ENCODE measurements at places on chromosomes 7 and 10.

DNA sequence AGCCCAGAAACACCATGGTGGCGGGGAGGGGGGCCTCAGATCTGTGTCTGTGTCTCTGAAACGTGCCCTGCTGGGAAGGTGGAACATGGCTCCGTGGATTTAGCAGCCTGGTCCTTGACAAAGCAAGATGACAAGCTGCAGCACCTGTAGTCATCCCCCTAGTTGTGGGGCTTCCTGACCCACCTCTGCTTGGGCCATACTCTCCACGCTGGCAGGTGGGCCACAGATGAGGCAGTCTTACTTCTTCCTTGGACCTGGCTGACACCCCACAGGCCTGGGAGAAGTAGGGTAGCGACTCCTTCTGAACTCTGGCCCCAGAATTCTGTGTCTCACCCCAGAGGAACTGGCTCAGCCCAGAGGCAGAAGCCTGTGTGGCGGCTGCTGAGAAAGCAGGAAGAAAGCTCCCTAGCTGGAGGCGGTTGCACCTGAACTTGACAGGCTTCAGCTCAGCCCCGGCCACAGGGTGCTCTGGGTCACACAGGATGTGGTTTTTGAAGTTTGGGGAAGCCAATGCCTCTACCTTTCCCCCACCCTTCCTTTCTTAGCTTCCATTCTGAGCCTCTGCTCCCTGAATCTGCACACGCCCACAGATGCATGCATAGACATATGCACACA, 113.9 kb downstream of the ABLIM1 start:
- peak; percentile 80 for DNase-seq

DNA sequence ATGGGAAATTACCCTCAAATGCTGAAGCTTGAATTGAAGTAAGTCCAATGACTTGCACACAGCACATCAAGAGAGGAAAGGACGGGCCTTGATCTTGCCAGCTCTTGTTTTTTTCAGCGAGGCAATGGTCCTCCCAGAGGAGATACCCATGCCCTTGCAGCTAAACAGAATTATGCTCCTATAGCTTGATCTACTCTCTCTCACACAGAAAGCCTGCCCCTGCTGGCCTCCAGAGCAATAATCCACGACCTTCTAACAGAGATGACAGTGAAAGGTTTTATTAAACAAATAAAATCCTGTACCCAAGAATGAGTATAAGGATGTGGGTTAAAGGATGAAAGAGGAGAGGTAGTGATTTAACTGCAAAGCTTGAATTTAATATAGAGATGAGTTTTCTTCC, 268.0 kb downstream of the ADRA2A start:
- DNase-seq: peak; percentile 1

- no peak for DNase-seq
Observed at GRCh38 chr10:84599254-84599653, 270.9 kb downstream of the CCSER2 start.

GRCh38 chr7:157693521-157694375, 356.9 kb downstream of the DNAJB6 start:
- DNase-seq: no peak

DNA sequence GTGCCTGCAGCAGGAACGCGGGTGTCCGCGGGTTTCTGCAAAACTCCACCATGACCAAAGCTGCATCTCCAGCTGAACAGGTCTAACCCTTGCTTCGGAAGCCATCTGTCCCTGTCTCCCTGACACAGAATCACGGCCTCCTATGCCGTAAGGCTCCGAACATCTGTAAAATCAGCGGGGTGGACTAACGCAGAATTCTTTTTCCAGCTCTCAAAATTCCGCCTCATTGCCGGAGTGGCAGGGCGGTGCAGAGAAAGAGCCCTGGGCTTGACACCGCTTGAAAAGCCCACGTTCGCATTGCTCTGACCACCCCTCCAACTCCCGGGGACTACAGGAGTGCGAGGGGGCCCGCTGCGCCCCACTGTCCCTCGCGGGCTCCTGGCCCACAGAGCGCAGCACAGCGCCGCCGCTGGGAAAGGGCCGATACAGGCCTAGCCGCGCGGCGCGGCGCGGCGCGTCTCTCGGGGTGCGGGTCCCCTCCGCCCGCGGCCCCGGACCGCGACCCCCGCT, 409 bp downstream of the DNMBP start:
- DNase-seq: peak; percentile 57

DNA sequence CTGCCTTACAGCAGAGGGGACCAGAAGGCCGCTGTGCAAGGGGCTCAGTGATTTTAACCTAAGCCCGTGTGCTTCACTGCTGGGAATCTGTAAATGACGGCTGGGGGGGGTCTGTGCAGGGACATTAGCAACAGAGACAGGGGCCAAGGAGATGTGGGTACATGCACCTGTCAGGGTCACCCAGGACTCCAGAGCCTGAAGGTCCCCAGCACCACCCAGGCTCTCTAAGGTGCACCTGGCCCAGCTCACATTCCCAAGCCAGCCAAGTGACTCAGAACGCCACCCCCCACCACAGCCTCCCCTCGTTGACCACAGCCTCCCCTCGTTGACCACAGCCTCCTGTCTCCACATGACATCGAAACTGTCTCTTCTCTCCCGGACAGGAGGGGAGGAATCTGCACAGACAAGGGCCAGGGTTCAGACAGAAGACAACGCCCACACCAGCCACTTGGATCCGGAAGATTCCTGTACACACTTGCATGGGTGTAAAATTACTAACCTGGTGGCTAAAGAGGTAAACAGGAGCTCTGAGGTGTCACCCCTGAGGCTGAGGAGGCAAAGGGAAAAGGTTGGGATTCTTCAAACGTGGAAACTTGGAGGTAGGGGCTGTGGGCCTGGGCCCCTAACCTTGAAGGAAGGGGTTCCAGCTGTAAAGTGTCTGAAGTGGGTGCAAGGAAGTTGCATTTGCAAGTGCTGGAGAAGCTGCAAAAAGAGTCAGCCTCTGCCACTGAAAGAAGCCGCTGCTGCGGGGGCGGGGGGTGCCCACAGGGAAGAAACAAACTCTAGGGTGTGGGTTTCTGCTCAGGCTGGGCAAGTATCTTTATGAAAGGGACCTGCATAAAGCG, 27.0 kb downstream of the CALML3 start:
- DNase-seq: peak; percentile 82

DNA sequence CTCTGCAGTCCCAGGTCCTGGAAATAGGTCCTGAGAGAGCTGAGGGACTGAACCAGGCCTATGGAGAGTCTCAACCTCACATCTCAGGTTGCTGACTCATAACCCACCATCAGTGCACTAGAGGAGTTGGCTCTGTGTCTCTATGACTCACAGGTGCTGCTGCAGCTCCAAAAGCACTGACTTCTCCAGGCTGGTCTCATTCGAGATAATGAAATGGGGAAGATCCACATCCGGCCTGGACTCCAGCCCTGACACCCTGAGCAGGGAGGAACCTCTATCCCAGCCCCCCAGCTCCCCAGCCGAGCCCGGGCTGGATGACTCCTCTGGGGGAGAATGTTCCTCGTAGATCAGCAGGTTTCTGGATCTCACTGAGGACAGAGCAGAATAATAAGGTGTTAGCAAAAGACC, 35.5 kb upstream of the DGKI start:
- peak; percentile 98 for DNase-seq

- DNase-seq: no peak
Observed at GRCh38 chr10:110421512-110422138, 76.1 kb upstream of the DUSP5 start.

DNA sequence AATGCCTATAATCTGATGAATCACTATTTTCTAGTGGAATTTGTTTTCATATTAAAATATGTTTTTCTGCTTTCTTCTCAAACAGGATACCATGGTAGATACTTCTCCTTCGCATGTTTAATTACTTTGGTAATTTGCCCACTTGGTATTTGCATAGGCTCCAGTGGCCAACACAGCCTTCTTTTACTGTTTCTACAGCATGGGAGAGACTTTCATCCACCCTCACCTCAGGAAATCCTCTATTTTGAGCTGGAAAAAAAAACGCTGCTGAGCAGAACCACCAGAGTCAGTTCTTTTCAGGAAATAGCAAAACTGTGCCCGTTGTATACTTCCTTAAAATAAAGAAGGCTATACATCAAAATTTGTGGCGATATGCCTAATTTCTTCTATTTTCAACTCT, 213.3 kb downstream of the MDFIC start:
- DNase-seq: no peak

Measured in epithelial cell of esophagus (primary cell).